A549 treated with CpdA at 1 μM for 4 hours (cell line): ENCODE measurements at places on chromosomes 3 and 15. TPM values are rescaled to one million over a fixed set of nuclear protein-coding genes. Genes with fewer than 3 reads are reported as not detected.

Gene SLC51A
- total RNA-seq: not detected in 5 replicates

Gene TXNRD3
- 5.0 to 8.7 TPM (median 6.9 TPM) in 5 replicates for total RNA-seq

Gene GPR156
- 0.34 to 1.2 TPM (median 0.48 TPM) in 5 replicates for total RNA-seq

Gene TLR9
- 0.08 TPM in 2 of 5 replicates, not detected in the others for total RNA-seq

Gene FANCD2OS
- not detected in 5 replicates for total RNA-seq

Gene EFCC1
- total RNA-seq: 0.06 TPM in 1 of 5 replicates, not detected in the others

Gene GOLGA8G
- 0.02 TPM in 1 of 5 replicates, not detected in the others for total RNA-seq

Gene TMEM108
- total RNA-seq: not detected in 5 replicates

Gene CELSR3
- total RNA-seq: 3.0 to 5.4 TPM (median 4.7 TPM) in 5 replicates

Gene ARPP21
- total RNA-seq: 0.03 to 0.06 TPM in 2 of 5 replicates, not detected in the others

Gene LOXL1
- 0.28 to 0.72 TPM (median 0.43 TPM) in 5 replicates for total RNA-seq

Gene RPL29
- total RNA-seq: 1,289 to 1,406 TPM (median 1,382 TPM) in 5 replicates

Gene WHAMM
- 6.8 to 7.8 TPM (median 7.5 TPM) in 5 replicates for total RNA-seq

Gene ATP2C1
- 33.3 to 37.4 TPM (median 34.3 TPM) in 5 replicates for total RNA-seq

Gene MAPKBP1
- total RNA-seq: 2.9 to 5.5 TPM (median 4.5 TPM) in 5 replicates

Gene ITIH1
- total RNA-seq: not detected in 5 replicates

Gene ELL3
- total RNA-seq: 1.1 to 2.2 TPM (median 1.6 TPM) in 5 replicates

Gene TRAIP
- total RNA-seq: 11.7 to 15.5 TPM (median 13.2 TPM) in 5 replicates

Gene SLC28A1
- 0.02 to 0.06 TPM (median 0.05 TPM) in 3 of 5 replicates, not detected in the others for total RNA-seq

Gene IQCF5
- total RNA-seq: not detected in 5 replicates

Gene ERC2
- total RNA-seq: 0.09 TPM in 1 of 5 replicates, not detected in the others

Gene SCN5A
- 0.70 to 1.4 TPM (median 0.76 TPM) in 5 replicates for total RNA-seq

Gene RETNLB
- total RNA-seq: not detected in 5 replicates

Gene GOLGA8Q
- 0.10 to 0.38 TPM in 2 of 5 replicates, not detected in the others for total RNA-seq

Gene MORC1
- not detected in 5 replicates for total RNA-seq

Gene CD86
- not detected in 5 replicates for total RNA-seq

Gene POLQ
- 6.4 to 7.5 TPM (median 6.6 TPM) in 5 replicates for total RNA-seq

Gene CALML4
- 8.9 to 9.6 TPM (median 9.1 TPM) in 5 replicates for total RNA-seq

Gene SHC4
- 0.66 to 1.6 TPM (median 0.85 TPM) in 5 replicates for total RNA-seq

Gene EPHB1
- 0.05 to 0.37 TPM (median 0.16 TPM) in 4 of 5 replicates, not detected in the other for total RNA-seq

Gene FMN1
- 0.27 to 0.59 TPM (median 0.41 TPM) in 5 replicates for total RNA-seq

Gene FBXW12
- total RNA-seq: not detected in 5 replicates

Gene RASGRF1
- 0.27 to 0.87 TPM (median 0.42 TPM) in 5 replicates for total RNA-seq

Gene HHLA2
- 0.03 to 0.12 TPM in 2 of 5 replicates, not detected in the others for total RNA-seq

Gene THSD4
- 18.1 to 24.2 TPM (median 20.9 TPM) in 5 replicates for total RNA-seq

Gene OTOL1
- total RNA-seq: not detected in 5 replicates

Gene PKM
- total RNA-seq: 3,339 to 3,789 TPM (median 3,599 TPM) in 5 replicates

Gene ACKR2
- 0.07 TPM in 1 of 5 replicates, not detected in the others for total RNA-seq

Gene SAMMSON
- not detected in 5 replicates for total RNA-seq

Gene CNTN4
- total RNA-seq: not detected in 5 replicates

Gene FYTTD1
- total RNA-seq: 23.6 to 35.2 TPM (median 28.1 TPM) in 5 replicates

Gene USF3
- total RNA-seq: 2.5 to 3.5 TPM (median 2.6 TPM) in 5 replicates

Gene CSPG4
- 0.09 to 0.13 TPM (median 0.12 TPM) in 5 replicates for total RNA-seq

Gene OSTN
- not detected in 5 replicates for total RNA-seq

Gene LIPC
- 0.11 to 0.21 TPM in 2 of 5 replicates, not detected in the others for total RNA-seq

Gene VGLL3
- total RNA-seq: 4.1 to 10.3 TPM (median 6.8 TPM) in 5 replicates

Gene TIGIT
- total RNA-seq: not detected in 5 replicates

Gene LYZL4
- not detected in 5 replicates for total RNA-seq

Gene LINGO1
- 7.0 to 12.4 TPM (median 9.2 TPM) in 5 replicates for total RNA-seq

Gene MESP2
- 0.41 to 0.73 TPM (median 0.51 TPM) in 4 of 5 replicates, not detected in the other for total RNA-seq

Gene ANKUB1
- total RNA-seq: not detected in 5 replicates

Gene TM4SF18
- total RNA-seq: 42.4 to 49.6 TPM (median 45.0 TPM) in 5 replicates

Gene GPR160
- 1.2 to 2.0 TPM (median 1.8 TPM) in 5 replicates for total RNA-seq

Gene BBS4
- total RNA-seq: 17.6 to 24.0 TPM (median 18.2 TPM) in 5 replicates

Gene LRTM1
- not detected in 5 replicates for total RNA-seq

Gene GPR149
- total RNA-seq: not detected in 5 replicates

Gene PROK2
- total RNA-seq: not detected in 5 replicates

Gene GOLGA8S
- 0.10 to 0.20 TPM (median 0.15 TPM) in 5 replicates for total RNA-seq

Gene KNG1
- not detected in 5 replicates for total RNA-seq
